ENCODE measurements at places on chromosomes 1 and 21. TPM values are rescaled to one million over a fixed set of nuclear protein-coding genes. Genes with fewer than 3 reads are reported as not detected.

DNA sequence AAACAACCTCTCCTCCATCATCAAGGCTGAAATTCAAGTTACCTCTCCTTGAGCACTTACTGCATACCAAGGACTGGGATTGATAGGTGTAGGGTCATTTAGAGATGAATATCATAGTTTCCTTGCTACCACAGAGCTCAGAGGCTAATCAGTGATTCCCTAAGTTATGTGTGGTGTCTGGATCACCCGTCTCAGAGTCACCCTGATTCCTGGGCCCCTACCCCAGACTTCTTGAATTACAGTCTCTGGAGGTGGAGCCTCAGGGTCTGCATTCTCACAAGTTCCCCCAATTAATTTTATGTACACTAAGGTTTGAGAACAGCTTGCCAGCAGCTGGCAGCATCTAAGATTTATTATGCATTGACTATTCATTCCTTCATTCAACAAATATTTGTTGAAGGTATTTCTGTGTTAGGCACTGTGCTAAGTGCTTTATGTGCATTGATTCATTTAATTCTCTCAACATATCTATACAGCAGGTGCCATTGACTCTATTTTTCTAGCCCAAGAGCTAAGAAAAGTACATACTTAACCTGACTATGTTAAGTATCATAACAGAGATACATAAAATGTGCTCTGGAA lies 182.9 kb upstream of the FGGY start:
- no peak overlapping the region for H3K4me3 ChIP-seq
- no peak overlapping the region for H3K27ac ChIP-seq
- no peak for DNase-seq
- H3K36me3 ChIP-seq, result no peaks in the 10 kb centered on the region
- no peaks in the 10 kb centered on the region for H3K27me3 ChIP-seq
- H3K4me1 ChIP-seq, result peaks cover 5% of the 10 kb centered on the region

- DNase-seq, result no peak
- no peaks in the 10 kb centered on the region for H3K36me3 ChIP-seq
- no peaks in the 10 kb centered on the region for H3K27me3 ChIP-seq
These were observed 31.3 kb downstream of the CACNA1E start for GRCh38 chr1:181514298-181515290.

GRCh38 chr1:247797518-247797917 lies 26.4 kb downstream of the OR14A16 start:
- no peak overlapping the region for H3K4me3 ChIP-seq
- no peaks in the 10 kb centered on the region for H3K36me3 ChIP-seq
- DNase-seq, result no peak
- H3K27me3 ChIP-seq, result no peaks in the 10 kb centered on the region

- H3K27ac ChIP-seq, result no peak overlapping the region
- peaks cover 32% of the 10 kb centered on the region for H3K27me3 ChIP-seq
- DNase-seq, result no peak
- no peaks in the 10 kb centered on the region for H3K4me1 ChIP-seq
- no peak overlapping the region for H3K4me3 ChIP-seq
These were observed 95.5 kb downstream of the ERG start for GRCh38 chr21:38402795-38403194.

GRCh38 chr1:150832597-150832996 lies 24.5 kb upstream of the CTSK start:
- no peak overlapping the region for H3K27ac ChIP-seq
- no peaks in the 10 kb centered on the region for H3K4me1 ChIP-seq
- H3K27me3 ChIP-seq, result no peaks in the 10 kb centered on the region
- H3K4me3 ChIP-seq, result no peak overlapping the region
- peaks cover 44% of the 10 kb centered on the region for H3K36me3 ChIP-seq
- no peak for DNase-seq

- DNase-seq, result no peak
- no peak overlapping the region for H3K27ac ChIP-seq
- H3K36me3 ChIP-seq, result no peaks in the 10 kb centered on the region
- H3K4me1 ChIP-seq, result no peaks in the 10 kb centered on the region
- no peaks in the 10 kb centered on the region for H3K27me3 ChIP-seq
- H3K4me3 ChIP-seq, result no peak overlapping the region
These were observed 149.3 kb downstream of the ADGRL2 start for GRCh38 chr1:81950037-81950436.

DNA sequence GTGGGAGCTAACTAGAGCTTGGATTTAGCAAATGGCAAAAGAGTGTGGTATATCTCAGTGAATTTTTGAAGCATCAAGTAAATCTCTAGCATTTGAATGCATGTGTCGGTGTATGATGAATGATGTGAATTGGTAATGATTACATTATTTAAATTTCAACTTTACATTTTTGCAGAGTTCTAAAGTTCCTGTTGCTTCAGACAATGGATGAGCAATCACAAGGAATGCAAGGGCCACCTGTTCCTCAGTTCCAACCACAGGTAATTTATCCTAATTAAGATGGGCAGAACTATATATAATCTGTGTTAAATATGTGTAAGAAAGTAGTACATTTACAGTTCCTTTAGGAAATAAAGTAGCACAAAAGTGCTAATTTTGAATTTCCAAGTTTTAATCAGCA lies 75.6 kb downstream of the NEK7 start:
- H3K4me1 ChIP-seq, result peaks cover 4% of the 10 kb centered on the region
- H3K4me3 ChIP-seq, result no peak overlapping the region
- H3K27ac ChIP-seq, result no peak overlapping the region
- peak; percentile 6 for DNase-seq
- H3K36me3 ChIP-seq, result peaks cover 2% of the 10 kb centered on the region
- H3K27me3 ChIP-seq, result no peaks in the 10 kb centered on the region

- DNase-seq, result peak; percentile 5
- H3K27me3 ChIP-seq, result no peaks in the 10 kb centered on the region
- H3K36me3 ChIP-seq, result no peaks in the 10 kb centered on the region
- H3K4me1 ChIP-seq, result peaks cover 4% of the 10 kb centered on the region
- H3K4me3 ChIP-seq, result no peak overlapping the region
- H3K27ac ChIP-seq, result no peak overlapping the region
These were observed 43.5 kb upstream of the SCCPDH start for GRCh38 chr1:246680696-246681130.

GRCh38 chr1:27000090-27000816 lies 6.8 kb downstream of the TRNP1 start:
- H3K4me3 ChIP-seq, result no peak overlapping the region
- no peaks in the 10 kb centered on the region for H3K27me3 ChIP-seq
- H3K27ac ChIP-seq, result peak overlapping the region; percentile 88
- peaks cover 55% of the 10 kb centered on the region for H3K4me1 ChIP-seq
- DNase-seq, result no peak

- peak; percentile 99 for DNase-seq
- peaks cover 19% of the 10 kb centered on the region for H3K4me1 ChIP-seq
- peak overlapping the region; percentile 93 for H3K27ac ChIP-seq
- no peaks in the 10 kb centered on the region for H3K27me3 ChIP-seq
These were observed 49.0 kb downstream of the JAK1 start for GRCh38 chr1:64917328-64917861.

DNA sequence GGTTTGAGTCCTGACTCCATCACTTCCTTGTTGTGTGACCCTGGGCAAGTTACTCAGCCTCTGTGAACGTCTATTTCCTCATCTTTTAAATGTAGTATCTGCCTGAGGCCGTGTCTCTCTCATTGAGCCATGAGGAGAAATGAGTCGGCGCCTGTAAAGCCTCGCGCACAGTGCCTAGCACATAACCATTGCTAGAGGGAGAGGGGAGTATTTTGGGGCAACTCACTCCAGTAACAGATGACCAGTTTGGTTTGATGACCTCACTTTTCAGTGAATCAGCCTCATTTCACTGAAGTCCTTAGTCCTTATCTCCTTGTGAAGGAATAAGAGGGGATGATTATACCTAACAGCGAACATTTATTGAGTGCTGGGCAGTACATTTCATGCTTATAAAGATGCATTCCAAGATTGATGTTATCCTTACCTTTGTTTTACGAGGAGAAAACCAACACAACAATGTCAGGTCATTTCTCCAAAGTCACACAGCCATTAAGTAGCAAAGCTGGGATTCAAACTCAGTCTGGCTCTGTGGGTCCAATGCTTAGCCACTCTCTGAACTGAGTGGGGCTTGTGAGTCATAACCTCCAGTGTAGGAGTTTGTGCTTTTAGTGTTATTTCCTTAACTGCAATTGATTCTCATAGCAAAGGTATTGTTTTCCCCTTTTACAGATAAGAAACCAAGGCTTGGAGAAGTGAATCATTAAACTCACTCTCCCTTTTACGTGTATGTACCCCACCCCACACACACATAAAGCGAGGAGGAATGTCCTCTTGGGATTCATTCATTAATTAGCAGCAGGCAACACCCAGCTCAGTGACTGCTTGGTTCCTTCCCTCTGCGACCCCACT lies 25.9 kb downstream of the KCNC4 start:
- DNase-seq, result peak; percentile 85
- H3K36me3 ChIP-seq, result no peaks in the 10 kb centered on the region
- no peak overlapping the region for H3K27ac ChIP-seq
- peaks cover 12% of the 10 kb centered on the region for H3K27me3 ChIP-seq

DNA sequence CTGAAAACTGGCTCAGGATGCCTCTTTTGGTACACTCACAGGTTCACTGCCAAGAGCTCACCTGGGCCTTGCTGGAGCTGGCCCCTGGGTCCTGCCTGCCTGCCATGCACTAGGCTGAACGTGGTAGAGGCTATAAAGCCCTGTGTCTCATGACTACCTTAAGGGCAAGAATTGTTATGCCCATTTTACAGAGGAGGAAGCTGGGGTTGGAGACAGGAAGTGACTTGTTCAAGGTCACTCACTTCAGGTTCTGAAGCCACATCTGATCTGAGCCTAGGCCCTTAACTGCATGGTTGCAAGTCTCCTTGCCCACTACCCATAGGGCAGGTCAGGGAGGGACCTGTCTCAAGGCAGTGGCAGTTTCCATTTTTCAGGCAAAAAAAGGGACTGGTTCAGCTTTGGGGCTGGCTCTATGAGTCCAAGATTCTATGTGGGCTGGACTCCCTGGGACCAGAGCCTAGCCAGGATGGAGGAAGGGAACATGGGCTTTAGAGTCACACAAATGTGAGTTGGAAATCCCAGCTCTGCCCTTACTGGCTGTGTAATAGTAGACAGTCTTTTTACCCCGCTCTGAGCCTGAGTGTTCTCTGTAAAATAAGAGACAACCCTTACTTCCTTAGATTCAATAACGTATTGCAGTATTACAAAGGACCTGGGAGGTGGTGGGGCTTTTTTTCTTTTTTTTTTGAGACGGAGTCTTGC lies 7.8 kb downstream of the STK40 start:
- H3K4me1 ChIP-seq, result peaks cover 18% of the 10 kb centered on the region
- H3K36me3 ChIP-seq, result peaks cover 11% of the 10 kb centered on the region
- no peaks in the 10 kb centered on the region for H3K27me3 ChIP-seq
- no peak for DNase-seq
- no peak overlapping the region for H3K4me3 ChIP-seq

DNA sequence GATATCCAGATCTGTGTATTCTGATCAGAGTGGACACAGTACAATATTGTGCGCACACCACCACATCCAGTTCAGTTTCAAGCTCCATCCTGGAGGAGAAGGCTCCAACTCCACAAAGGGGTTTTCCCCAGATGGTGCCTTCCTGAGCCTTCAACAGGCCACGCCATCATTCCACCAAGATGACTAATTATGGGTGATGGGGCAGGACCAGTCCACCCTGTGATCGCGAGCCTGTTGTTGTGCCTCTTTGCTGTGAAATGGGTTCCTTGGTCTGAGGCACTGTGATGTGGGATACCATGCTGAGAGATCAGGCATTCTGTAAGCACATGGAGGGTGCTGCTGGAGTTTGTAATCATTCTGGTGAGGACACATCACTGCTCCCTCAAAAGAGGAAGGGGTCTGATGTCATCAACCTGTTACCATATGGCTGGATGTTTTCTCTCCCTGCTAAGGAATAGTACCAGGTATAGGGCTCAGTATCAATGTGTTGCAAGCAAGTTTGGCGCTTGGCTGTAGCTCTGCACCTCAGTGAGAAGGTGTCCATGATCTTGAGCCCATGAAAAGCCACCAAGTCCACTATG lies 6.7 kb upstream of the SH2D2A start:
- H3K36me3 ChIP-seq, result no peaks in the 10 kb centered on the region
- H3K4me1 ChIP-seq, result no peaks in the 10 kb centered on the region
- DNase-seq, result peak; percentile 20
- peaks cover 39% of the 10 kb centered on the region for H3K27me3 ChIP-seq
- H3K4me3 ChIP-seq, result no peak overlapping the region

The GCSAML gene
- not detected for total RNA-seq

The ZNF683 gene
- not detected for total RNA-seq

The FCGR1A gene
- not detected for total RNA-seq

The WNT9A gene
- 0.18 TPM for total RNA-seq

The ZNF648 gene
- total RNA-seq, result not detected
